SIG-M5 (cell line): ENCODE measurements at places on chromosomes 2 and 18.

DNA sequence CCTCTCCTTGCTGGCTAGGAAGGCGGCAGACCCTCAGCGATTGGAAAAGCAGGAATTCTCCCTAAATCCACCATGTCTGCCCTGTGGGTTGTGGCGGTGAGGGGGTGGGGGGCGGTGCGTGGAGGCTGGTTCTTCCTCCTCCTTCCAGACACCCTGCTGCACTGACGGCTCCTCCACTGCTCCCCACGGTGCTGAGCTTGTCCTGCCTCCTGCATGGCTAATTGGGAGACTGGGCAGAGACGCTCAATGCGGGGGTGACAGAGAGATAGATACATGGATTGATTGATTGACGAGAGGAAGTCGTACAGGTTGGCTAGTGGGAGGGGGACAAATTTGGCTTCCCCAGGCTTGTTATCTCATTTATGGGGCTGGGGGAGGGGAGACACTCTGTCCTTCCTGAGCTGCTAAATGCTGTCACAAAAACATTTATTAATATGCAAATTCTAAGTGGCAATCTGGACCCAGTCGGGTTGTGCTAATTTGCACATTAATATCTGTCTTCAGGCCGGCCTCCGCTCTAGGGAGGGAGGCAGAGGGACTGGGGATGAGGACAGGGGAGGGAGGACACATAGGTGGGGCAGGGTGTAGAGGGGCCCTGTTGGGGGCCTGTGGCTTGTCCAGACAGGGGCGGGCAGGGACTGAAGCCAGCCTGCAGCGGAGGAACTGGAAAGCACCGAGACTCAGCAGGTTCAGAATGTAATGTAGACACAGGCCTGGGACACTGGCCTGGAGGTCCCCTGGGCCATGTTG lies 181.6 kb downstream of the CELF4 start:
- DNase-seq = no peak

DNA sequence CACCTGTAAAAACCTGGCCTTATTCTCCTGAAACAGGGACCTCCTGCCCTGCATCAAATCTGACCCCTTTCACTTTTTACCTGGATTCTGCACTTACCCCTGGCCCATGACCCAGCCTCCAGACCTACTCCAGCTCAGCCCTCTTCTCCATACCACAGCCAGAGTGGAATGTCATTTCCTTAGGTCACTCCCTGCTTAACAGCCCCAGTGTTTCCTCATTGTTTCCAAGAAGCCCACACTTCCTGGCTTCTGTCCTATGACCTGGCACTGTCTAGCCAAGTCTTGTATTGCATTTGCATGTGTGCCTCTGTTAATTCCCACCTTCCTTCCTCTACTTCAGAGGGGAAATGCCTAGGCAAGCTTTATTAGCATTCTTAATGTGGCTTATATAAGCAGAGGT lies 51.4 kb upstream of the TRIB2 start:
- DNase-seq = no peak

- no peak for DNase-seq
These were observed 10.6 kb downstream of the IL1F10 start for GRCh38 chr2:113078350-113078839.

DNA sequence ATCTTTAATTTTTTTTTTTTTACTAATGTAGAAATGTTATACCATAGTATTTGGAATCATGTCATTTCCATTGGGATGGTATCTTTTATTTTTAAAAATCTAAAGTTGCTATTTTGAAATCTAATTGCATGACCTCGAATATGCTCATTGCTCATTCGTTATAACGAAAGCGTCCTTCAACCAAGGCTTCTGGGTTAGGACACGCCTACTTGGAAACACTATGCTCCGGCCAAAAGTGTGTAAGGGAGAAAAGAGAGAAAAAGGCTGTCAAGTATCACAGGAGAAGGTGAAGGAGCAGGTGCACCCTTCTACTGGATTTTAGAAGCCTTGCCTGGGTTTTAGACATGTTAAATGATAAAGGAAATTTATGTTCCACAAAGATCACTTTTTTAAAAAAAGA lies 465.9 kb upstream of the ID2 start:
- DNase-seq = no peak

GRCh38 chr2:53785366-53785765 lies 1.4 kb downstream of the ASB3 start:
- no peak for DNase-seq

GRCh38 chr2:191675807-191676721 lies 1.9 kb upstream of the NABP1 start:
- peak; percentile 74 for DNase-seq

GRCh38 chr18:72372076-72372475 lies 172.1 kb downstream of the CBLN2 start:
- DNase-seq = no peak

DNA sequence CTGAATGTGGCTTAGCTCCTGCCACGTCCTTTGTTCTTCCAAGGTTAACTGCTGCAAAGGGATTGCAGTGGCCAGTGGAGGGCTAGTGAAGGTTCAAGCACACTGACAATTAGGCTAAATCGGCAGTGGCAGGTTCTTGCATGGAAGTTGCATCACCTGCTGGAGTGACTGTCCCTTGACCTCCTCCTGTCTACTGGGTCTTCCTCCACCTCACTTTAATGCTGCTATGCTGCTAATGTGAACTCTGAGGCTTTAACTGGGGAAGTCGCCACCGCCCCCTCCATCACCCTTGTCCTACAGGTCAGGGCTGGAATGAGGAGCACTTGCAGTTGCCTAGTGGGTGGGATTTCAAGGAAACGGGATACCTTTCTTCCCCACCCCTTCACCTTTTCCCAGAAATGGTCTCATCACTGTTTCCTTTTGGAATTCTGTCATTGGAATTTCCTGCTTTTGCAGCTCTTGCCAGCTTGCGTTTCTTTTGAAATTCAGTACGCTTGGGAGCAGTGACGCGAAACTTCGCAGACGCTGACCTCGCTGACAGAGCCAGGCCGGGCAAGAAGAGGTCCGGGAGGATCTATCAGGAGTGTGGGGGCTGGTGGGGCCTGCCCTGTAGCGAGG lies 150.3 kb downstream of the SH3RF3 start:
- no peak for DNase-seq

DNA sequence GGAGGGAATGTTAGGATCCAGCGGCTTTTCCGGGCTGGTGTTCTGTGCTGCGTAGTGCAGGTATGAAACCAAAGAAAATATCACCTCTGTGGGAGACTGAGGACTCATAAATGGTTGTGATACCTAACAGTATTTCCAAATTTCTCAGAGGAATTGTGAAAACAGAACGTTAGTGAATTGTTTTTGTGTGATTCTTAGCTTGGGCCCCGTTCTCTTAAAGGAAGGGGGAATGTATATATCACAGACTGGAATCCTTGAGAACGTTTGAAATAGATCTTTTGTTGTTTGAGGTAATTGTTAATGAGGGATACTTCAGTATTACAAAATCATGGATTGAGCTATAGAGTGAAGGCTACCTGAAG lies 834 bp downstream of the ZNF638 start:
- DNase-seq = no peak

GRCh38 chr2:59622599-59623308 lies 930.7 kb downstream of the BCL11A start:
- no peak for DNase-seq

DNA sequence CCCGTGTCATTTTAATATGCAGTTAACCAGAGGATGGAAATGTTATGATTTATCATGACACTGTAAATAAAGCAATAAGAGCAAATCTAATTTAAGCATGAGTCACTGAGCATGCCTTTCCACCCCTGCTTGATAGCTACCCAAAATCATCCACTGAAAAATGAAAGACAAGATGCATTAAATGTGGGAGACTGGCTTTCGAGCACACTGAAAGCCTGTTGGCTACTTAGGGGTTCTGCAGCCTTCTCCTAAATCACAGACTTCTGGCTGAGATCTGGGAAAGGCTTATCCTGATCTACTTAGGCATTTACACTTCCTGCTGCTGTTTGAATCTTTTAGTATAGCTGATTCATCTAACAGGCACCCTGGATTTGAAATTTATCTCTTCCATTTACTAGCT lies 778.3 kb upstream of the CDH7 start:
- DNase-seq = no peak

DNA sequence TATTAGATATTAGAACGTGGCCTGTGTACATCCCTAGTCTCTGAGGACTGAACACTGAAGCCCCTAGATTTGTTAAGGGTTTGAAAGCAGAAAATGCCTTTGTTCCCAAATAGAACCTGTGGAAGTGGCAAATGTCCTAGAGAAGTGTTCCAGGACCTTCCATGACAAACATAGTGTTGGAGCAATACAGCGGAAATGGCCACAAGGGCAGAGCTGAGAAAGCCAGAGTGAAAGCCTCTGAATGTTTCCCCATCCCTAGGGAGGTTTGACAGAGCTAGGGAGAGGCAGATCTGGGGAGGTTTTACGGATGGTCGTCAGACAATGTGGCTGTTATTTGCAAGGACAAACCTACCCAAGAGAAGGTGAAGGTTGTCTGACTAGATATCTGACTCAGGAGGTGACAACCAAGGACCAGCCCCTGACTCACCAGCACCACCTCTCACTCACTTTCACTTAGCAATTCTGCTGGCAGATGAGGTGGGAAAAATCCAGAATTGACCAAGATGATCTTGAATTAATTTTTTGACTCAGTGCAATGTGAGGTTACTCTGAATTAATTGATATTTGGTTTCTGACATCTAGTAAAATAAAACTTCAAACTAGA lies 24.1 kb downstream of the RBM43 start:
- DNase-seq = no peak

GRCh38 chr2:239762655-239763269 lies 262.4 kb downstream of the NDUFA10 start:
- DNase-seq = no peak

GRCh38 chr2:190791347-190791975 lies 89.2 kb upstream of the GLS start:
- no peak for DNase-seq

- DNase-seq = no peak
These were observed 274.9 kb upstream of the UBE2E3 start for GRCh38 chr2:180705551-180705950.

DNA sequence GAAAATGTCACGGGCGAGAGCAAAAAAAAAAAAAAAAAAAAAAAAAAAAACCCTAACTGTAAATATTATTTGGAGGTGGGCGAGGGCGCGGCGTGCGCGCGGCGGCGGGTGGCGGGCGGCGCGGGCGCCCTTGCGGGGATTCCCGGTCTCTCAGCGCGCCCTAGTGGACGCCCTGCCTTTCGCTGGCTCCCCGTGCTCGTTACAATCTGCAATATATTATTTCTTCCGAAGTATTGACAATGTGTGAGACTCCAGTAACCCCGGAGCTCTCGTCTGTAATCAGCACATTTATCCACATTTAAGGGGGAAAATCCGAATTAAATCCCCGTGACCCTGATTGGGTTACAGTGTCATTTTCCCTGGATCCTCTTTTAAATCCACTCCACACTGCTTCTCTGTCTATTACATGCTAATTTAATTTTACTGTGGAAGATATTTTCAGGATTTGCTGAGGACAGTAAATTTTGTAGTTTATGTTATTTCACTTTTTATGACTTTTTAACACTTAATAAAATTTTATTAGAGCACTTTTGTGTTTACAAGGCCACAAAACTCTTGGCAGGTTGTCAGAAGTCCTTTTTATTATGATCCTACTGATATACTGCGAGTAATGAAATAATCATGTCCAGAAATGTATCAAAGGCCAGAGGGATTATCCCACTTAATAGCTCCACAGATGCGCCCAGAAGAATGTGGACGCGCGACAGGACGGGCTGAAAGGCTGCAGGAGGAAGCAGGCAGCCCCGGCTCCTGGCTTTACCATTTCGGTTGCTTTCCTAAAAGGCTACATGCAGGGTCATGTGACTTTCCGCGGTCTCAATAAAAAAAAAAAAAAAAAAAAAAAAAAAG lies 369.1 kb downstream of the MTX2 start:
- DNase-seq = no peak

DNA sequence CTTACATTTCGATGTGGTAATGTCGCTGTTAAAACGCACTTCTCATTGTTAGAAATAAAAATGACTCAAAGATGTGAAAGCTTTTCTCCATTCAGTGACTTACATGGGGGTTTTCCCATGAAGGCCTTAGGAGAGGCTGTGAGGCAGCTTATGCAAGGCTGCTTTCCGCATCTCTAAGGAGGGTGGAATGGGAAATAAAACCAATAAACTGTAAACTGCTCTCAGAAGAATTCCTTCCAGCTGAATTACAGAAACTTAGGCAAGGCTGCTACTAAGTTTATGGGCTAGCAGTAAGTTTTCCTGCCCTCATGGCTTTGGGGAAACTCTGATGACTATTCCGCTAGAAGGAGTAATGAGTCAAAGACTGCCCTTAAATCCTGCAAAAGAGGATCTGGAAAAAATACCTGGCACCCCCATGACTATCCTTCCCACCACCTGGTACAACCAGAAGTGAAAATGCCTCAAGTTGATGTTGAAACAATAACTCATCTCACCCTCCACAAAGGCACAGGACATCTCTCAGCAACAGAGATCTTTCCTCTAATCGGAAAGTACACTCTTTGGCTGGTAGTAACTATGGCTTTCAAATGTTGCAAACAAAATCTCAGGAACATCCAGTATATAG lies 97.7 kb upstream of the SMAD7 start:
- DNase-seq = no peak

GRCh38 chr2:189517847-189518535 lies 62.6 kb downstream of the SLC40A1 start:
- no peak for DNase-seq

- no peak for DNase-seq
These were observed 1090.0 kb downstream of the BCL11A start for GRCh38 chr2:59463426-59463825.

GRCh38 chr2:164784376-164784775 lies 57.2 kb downstream of the COBLL1 start:
- DNase-seq = no peak

DNA sequence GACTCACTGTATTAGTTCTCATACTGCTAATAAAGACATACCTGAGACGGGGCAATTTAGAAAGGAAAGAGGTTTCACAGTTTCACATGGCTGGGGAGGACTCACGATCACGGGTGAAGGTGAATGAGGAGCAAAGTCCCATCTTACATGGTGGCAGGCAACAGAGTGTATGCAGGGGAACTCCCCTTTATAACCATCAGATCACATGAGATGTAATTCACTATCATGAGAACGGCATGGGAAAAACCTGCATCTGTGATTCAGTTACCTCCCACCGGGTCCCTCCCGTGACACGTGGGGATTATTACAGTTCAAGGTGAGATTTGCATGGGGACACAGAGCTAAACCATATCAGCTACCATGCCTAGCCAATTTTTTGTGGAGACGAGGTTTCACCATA lies 168.2 kb downstream of the NEDD4L start:
- DNase-seq = no peak

GRCh38 chr2:168574856-168575630 lies 119.0 kb downstream of the CERS6 start:
- DNase-seq = no peak
